Fibroblast of mammary gland (primary cell): ENCODE measurements at places on chromosomes 6 and 20.
A peak's percentile ranks its signal among the peaks of the same experiment; 100 is the strongest.

- no peak for DNase-seq
Measured at GRCh38 chr6:3911130-3911529, 62.0 kb downstream of the FAM50B start.

DNA sequence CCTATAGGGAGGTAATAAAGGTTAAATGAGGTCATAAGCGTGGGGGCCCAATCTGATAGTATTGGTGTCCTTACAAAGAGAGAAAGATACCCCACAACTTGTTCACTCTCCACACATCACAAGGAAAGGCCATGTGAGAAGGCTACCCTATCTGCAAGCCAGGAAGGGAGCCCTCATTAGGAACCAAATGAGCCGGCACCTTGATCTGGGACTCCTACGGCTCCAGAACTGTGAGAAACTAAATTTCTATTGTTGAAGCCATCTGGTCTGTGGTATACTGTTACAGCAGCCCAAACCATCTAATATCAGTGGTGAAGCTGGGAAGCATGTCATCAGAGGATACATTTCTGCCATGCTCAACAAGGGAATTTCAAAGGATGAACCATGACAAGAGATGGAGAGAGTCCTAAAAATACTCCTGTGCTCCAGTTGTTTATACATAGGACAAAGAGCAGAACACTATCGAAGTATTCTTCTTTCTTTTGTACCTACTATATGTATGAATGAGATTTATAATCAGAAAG lies 10.4 kb downstream of the COX7A2 start:
- no peak for DNase-seq

DNA sequence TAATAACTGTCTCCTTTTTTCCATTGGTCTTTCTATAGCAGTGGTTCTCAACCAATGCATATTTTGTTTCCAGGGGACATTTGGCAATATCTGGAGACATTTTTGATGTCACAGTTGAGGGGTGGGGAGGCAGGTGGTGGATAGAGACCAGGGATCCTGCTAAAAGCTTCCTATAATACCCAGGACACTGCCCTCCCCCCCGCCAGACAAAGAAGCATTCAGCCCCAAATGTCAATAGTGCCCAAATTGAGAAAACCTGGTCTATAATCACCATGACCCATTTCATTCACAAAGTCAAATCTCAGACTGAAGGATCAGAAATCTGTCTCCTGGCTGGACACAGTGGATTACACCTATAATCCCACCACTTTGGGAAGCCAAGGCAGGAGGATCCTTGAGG lies 128.8 kb downstream of the BMP7 start:
- DNase-seq: no peak

GRCh38 chr6:21836772-21837425 lies 243.3 kb downstream of the SOX4 start:
- no peak for DNase-seq

DNA sequence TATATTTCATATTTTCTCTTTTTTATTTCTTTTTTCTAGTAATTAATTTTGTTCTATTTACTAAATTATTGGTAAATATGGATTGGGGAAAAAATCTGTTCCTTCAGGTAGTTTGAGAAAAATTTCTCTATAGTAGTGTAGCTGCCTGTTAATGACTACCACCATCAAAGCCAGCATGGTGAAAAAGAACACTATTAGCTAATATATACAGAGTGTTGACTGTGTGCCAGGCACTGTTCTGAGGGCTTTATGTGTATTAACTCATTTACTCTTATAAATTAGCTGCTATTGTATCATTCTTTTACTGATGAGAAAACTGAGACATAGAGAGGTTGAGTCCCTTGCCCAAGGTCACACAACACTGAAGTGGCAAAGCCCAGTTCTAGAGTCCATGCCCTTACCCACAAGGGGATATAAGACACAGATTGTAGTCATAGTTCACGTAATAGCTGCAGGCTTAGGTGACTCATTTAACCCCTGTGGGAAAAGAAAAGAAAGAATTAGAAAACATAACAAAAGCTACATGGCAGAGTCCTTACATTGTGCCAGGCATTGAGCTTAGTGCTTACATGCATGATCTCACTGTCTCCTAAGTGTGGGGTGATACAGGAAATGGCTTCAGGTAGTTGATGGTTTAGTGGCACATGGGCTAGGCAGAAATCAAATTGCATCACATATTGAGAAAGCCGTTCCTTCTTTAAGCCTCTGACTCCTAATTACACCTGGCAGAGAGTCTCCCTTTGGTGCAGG lies 12.2 kb upstream of the AKIRIN2 start:
- peak; percentile 94 for DNase-seq

- peak; percentile 39 for DNase-seq
Measured at GRCh38 chr20:47125508-47125757, 230.8 kb downstream of the EYA2 start.

- no peak for DNase-seq
Measured at GRCh38 chr6:91816335-91816734, 1229.5 kb upstream of the MAP3K7 start.

GRCh38 chr6:159110748-159111147 lies 58.5 kb upstream of the FNDC1 start:
- DNase-seq: no peak

DNA sequence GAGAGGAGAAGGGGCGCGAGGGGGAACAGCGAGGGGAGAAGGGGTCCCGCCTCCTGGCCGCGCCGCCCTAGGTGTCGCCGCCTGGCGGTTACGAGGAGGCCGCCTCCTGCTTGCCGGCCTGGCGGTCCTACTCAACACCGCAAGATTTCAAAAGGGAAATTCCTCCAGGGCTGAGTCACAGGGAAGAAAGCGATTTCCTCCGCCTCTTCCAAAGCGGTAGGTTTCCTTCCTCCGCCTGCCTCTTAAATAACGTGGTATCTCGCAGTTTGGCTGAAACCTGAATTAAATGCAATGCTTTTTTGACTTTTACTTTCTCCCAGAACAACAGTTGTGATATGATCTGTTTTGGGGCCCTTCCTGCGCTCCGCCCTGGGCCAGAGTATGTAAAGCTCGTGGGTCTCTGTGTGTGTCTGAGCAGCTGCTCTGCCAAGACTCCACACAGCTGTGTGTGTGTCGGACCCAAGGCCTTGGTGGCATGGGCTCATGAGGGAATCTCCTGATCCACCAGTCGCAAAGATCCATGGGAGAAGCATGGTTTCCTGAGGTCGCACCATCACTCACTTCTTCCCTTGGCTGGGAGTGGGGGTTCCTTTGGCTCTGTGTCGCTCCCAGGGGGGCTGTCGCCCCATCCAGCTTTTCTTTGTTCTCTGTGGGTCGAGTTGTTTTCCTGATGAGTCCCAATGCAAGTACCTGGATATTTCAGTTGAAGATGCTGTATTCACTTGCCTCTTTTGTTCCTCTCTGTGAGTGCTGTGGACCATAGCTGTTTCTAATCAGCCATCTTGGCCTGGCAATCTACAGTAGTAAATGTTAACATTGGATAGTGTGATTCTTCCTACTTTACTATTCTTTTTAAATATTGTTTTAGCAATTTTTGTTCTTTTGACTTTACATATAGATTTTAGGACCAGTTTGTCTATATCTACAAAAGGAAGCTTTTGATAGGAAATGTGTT lies 31.6 kb upstream of the NOTCH4 start:
- peak; percentile 93 for DNase-seq

DNA sequence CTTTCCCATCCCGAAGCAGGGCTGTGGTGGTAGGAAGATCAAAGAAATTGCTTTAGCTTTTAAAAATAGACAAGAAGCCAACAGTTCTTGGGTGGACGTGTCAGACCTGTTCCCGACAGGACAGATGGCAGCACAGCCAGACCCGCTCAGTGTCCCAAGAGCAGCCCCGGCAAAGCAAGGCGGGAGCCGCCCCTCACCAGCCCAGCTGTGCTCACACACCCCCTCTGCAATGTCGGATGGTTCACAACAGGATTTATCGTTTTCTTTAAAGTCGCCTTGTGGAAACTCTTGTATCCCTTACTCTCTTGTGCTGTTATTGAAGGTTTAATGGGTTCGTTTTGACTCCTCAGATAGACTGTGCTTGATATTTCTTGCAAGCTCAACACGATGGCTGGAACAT lies 302.4 kb downstream of the THBS2 start:
- no peak for DNase-seq

DNA sequence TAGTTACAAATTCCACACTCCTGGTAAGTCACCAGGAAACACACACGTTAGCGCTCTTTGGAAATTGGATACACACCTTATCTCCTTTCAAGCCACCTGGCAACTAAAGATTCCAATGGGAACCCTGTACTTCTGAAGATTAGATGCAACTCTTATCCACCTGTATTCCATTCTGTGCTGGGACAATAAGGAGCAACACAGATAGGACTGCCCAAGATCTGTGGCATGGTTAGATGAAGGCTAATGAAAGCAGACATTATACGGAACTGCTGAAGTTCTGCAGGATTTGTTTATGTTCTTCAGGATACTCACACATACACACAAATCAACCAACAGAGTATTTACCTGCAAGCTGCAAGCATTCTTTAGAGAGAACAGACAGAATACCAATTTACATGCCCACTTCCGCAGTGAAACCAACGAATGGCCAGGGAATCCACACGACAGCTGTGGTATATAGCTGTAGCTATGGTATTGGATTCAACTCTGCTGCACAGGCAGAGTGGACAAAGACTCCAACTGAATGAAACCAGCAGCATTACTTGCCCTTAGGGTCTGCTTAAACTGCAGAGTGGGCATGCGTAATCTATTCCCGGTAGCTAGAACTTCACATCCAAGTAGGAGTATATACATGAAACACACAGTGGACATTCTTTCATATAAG lies 12.0 kb downstream of the NCOA5 start:
- DNase-seq: no peak

- no peak for DNase-seq
Measured at GRCh38 chr20:63045401-63045800, 38.6 kb upstream of the BHLHE23 start.

- no peak for DNase-seq
Measured at GRCh38 chr6:139378226-139378625, 3.8 kb upstream of the CITED2 start.

DNA sequence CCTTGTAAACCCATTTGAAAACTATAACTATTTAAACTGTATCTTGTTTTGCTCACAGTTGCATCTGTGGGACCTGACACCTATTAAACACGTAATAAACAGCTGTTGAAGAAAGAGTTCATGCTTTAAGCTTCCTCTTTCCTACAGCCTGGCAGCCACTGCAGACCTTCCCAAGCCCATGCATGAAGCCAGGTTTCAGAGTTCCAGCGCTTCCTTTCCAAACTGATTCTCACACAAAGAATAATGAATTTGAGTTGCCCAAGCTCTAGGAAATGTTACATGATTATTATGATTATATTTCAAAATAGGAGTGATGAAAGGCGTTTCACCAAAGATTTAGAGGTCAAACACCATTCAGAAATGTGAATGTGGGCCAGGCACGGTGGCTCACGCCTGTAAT lies 3.7 kb downstream of the AGPAT4 start:
- DNase-seq: no peak

DNA sequence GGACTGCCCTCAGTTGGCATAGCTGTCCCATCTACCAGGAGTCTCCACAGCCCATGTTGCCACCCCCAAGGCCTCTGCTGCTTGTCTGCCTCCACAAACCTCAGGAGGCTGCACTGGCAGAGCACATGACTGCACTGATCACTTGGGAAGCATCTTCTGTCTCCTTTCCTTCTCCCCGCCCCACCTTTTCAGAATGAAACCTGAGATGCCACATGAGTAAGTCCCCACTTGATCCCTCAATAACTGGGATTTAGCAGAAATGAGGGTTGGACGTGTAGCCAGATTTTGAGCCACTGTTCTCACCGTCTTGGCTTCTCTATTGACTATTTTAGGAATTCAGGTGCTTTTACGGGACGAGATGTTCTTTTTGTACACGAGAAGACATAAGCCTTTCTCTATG lies 328.4 kb downstream of the CDC5L start:
- DNase-seq: no peak

DNA sequence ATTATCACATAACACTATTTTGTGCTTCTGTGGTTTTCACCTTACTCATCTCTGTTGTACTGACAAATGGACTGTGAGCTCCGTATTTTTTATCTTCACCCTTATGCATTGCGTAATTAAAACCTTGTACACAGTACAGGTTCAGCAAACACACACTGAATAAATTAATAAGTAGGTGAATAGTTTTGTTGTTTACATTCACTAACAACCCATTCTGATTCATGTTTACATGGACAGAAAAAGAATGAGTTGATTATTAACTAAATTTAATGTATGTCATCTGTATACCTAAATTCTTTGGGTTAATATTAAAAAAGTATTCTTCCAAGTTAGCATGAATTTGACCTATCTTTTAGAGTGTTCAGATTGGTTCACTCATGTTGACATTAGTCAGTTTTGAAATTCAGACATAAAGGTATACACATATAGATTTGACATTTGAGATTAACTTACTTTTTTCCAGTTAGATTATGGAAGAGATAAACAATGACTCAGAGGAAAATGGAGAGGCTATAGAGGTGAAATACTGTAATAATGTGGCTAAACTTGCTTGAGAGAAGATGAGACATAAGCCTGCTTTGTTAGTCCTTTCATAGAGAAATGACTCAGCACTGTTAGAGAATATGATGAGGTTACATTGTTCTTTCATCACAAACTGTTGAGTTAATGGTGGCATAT lies 541.7 kb upstream of the FLRT3 start:
- peak; percentile 84 for DNase-seq

DNA sequence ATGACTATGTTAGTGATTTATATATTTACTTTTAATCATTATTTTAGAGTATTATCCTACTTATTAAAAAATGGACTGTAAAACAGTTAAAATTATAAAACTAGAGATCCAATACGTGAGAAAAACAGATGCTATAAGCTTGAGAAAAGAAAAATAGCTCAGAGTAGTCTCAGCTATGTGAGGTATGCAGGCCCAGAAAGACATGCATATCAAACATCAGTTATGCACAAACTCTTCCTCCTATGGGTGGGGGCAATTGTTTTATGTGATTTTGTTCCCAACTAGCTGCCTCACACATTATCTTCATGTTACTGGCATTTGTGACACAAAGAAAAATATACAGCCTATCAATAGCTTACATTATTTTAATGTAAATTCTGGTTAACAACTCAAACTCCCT lies 28.8 kb downstream of the RARS2 start:
- no peak for DNase-seq

GRCh38 chr20:62146019-62146755 lies 2.6 kb downstream of the SS18L1 start:
- no peak for DNase-seq

DNA sequence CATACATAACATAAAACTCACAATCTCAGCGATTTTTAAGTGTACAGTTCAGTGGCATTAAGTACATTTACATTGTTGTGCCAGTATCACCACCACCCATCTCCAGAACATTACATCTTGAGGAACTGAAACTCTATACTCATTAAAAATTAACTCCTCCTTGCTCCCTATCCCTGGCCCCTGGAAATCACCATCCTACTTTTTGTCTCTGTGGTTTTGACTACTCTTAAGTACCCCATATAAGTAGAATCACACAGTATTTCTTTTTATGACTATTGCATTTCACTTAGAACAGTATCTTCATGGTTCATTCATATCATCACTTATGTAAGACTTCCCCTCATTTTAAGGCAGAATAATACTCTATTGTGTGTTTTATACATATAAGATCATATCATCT lies 1108.1 kb downstream of the GRIK2 start:
- DNase-seq: no peak

GRCh38 chr20:43919686-43920403 lies 5.2 kb downstream of the TOX2 start:
- no peak for DNase-seq
